ENCODE measurements at places on chromosomes 3 and 15.
A peak's percentile ranks its signal among the peaks of the same experiment; 100 is the strongest.

- DNase-seq = no peak
These were observed 29.5 kb downstream of the PTPN23 start for GRCh38 chr3:47410417-47410720.

DNA sequence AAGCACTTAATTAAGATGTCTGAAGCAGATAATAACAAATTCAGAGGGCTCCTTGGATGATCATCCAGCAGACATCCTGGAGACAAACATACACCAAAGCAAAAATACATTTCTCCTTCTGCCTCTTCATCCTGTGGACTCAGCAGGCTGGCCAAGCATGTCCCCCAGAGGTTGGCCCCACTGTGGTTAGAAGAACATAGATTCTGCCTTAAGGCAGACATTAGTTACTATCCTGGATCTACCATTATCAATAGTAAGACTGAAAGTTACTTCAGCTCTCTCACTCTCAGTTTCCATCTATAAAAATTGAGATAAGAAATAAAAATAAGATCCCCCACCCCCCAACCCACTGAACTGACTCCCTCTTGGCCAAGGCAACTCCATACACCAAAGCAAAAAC, 28.6 kb upstream of the TGFBR2 start:
- no peak for DNase-seq

DNA sequence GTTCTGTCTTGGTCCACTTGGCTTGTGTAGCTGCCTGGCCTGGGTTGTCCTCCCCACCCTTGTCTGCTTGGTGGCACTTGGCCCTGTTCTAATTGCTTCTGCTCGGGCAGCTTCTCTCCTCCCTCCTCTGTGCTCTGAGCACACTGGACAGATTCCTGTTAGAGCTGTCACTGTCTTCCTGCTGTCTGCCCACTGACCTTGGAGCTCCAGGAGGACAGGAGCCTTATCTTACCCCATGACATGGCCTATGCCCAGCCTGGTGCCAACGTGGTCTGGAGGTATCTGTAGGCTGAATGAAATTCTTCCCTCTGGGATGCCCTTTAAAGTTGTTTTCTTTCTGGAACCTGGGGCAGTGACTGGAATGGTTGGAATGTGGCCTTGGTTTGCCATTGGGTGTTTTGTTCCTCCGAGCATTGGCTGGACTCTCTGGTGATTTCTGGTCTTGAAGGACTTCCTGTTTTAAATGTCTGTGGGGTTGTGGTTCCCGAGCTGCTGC, 94.1 kb downstream of the FAM43A start:
- no peak for DNase-seq

- DNase-seq = no peak
These were observed 143.2 kb upstream of the PRICKLE2 start for GRCh38 chr3:64368257-64369020.

DNA sequence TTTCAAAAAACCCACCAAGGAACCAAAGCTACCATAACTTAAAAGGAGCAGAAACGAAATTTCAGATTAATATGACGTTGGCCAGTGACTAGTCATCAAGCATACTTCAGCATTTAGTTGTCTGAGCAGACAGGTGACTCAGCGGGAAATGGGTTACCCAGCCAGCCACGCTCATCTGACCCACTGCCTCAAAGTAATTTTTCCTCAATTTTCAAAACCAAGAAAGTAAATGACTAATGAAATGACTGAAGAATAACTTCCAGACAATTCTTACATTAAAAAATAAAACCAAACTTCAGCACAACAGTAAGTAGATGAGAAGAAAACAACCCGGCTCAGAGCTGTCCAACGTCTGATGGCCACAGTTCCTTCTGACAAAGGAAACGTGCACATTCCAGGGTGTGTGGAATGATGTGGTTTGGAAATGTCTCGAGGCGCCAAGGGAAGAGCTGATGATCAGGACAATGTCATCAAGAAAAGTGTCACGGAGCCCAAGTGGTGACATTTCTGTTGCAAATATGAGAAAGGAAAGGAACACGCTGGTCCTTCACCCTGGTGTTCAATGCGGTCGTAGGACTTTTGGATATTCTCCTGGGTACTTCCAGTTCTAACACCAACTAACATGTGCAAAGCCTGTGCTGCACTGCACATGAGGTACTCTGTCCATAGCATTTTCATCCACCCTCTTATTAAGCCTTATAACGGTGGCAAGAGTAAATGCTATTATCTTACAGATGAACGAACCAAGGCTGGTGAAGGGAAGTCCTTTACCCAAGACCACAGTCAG, 79.1 kb downstream of the FOXP1 start:
- DNase-seq = peak; percentile 41

- no peak for DNase-seq
These were observed 207.1 kb downstream of the MEIS2 start for GRCh38 chr15:36893276-36893675.

GRCh38 chr3:119630128-119630879, 30.1 kb downstream of the POPDC2 start:
- no peak for DNase-seq

GRCh38 chr3:52895418-52895817, 1.9 kb downstream of the STIMATE start:
- no peak for DNase-seq

DNA sequence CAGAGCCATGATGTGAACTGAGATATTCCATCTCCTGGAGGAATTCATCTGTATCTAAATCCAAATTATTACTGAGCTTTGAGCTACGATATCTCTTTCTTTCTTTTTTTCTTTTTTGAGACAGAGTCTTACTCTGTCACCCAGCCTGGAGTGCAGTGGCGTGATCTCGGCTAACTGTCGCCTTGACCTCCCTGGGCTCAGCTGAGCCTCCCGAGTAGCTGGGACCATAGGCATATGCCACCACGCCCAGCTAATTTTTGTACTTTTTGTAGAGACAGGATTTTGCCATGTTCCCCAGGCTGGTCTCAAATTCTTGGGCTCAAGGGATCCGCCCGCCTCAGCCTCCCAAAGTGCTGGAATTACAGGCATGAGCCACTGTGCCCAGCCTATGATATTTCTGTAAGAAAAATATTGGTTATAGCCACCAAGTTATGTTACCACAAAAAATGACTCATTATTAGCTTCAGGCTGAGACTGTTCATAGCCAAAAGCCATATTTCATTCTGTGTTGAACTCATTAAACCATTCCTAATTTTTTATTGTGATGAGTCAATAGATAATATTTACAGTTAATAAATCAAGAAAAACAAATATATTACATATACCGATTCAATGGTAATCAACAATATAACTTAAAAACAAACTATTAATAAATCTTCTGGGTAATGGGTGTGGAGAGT, 27.1 kb upstream of the SLC30A4 start:
- no peak for DNase-seq

GRCh38 chr3:55790596-55791350, 303.7 kb upstream of the WNT5A start:
- no peak for DNase-seq

GRCh38 chr15:96503276-96503675, 172.8 kb downstream of the NR2F2 start:
- DNase-seq = no peak

GRCh38 chr15:67564968-67565345, 22.5 kb downstream of the MAP2K5 start:
- DNase-seq = no peak

- no peak for DNase-seq
These were observed 17.5 kb downstream of the NOX5 start for GRCh38 chr15:69032031-69032430.

- DNase-seq = no peak
These were observed 427.9 kb downstream of the WDR72 start for GRCh38 chr15:53331328-53332190.

GRCh38 chr15:53038655-53038941, 248.5 kb upstream of the ONECUT1 start:
- no peak for DNase-seq

GRCh38 chr3:95670765-95671164, 1143.6 kb upstream of the EPHA6 start:
- no peak for DNase-seq

- DNase-seq = no peak
These were observed 131.3 kb upstream of the LRTM1 start for GRCh38 chr3:55059027-55059629.

GRCh38 chr15:89299896-89300295, 34.7 kb downstream of the POLG start:
- DNase-seq = no peak

- no peak for DNase-seq
These were observed 36.8 kb upstream of the TCAIM start for GRCh38 chr3:44301746-44302145.

GRCh38 chr3:112807685-112808084, 39.0 kb downstream of the CD200R1L start:
- DNase-seq = no peak

GRCh38 chr3:124837730-124838186, 49.4 kb downstream of the ITGB5 start:
- DNase-seq = no peak

DNA sequence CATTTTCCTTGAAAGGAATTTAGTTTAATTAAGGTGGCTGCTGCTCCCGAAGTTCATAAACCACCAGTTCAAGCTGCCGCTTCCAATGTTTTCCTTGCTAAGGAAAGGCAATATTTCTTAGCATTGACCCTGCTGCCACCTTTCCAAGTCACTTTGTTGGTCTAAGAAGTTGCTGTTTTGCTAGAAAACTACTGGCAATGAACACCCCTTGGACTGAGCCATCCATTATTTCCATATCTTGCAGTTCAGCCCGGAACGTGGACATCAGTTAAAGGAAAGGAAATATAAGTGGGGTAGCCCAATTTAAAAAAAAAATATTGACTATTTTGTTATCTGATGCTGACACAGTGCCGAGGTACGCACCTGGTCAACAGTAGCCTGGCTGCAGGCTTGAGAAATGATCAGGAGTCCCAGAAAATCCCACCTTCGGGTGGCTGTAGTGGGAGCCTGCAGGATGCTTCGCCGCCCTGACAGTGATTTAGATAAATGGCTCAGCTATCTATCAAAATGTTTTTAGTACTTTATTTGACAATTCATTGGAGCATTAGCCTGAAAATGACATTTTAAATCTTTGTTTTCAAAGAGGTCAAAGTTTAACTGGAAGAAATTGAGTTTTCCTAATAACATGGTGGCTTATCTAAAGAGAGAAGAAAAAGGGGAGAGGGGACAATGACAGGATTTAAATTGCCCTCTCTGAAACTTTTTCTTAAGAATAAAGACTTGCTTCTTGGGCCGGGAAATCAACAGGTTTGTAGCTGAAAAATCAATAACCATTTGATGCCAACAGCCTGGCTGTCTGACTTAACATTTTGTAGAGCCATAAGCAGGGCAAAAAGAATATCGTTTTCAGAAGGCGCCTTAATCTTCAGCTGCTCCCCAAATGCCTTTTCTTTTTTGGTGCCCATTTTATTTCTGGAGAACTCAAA, 1.6 kb downstream of the RARB start:
- no peak for DNase-seq

GRCh38 chr3:197874064-197874463, 75.9 kb upstream of the RPL35A start:
- DNase-seq = no peak

- no peak for DNase-seq
These were observed 545.0 kb downstream of the SI start for GRCh38 chr3:164533275-164533674.

GRCh38 chr3:128592864-128593263, 57.8 kb downstream of the RPN1 start:
- DNase-seq = no peak

DNA sequence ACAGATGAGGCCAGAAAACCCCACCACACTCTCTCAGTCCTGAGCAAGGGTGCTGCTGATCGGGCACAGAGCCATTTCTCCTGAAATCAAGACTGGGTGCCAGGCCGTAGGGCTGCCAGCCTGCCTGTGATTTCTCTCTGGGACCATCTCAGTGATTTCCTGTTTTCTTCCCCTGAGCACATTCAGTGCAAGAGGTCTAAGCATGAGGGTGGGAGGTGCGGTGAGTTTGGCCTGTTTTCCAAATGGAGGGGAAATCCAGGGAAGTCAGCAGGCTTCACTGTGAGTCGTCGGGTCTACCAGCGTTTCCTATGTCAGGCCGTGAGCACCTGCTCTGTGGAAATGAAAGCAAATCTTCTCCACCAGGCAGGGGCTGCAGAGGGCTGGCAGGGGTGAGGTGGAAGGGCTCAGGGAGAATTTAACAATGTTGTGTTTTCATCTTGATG, 82.3 kb downstream of the ST6GAL1 start:
- peak; percentile 49 for DNase-seq

- no peak for DNase-seq
These were observed 100.6 kb downstream of the SUCNR1 start for GRCh38 chr3:151974067-151974466.

- no peak for DNase-seq
These were observed 182.2 kb downstream of the FNDC3B start for GRCh38 chr3:172221547-172221946.

GRCh38 chr15:77636209-77636608, 3.5 kb upstream of the LINGO1 start:
- no peak for DNase-seq

DNA sequence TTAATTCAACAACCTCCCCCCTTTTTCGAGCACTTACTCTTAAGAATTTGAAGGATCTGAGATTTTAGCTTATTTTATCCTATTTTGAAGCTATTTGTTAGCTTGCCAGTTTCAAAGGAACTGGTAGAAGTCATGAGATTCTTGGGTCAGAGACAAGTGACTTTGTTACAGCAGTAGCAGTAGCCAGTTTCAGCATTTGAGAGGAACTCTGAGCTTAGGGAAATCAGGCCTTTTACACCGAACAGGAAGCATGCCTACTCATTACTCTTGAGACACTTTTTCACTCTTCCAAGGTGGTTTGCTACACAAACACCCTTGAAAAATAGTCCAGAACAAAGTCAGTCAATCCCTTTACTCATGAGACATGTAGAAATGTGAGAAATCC, 24.5 kb upstream of the TM4SF1 start:
- DNase-seq = no peak

DNA sequence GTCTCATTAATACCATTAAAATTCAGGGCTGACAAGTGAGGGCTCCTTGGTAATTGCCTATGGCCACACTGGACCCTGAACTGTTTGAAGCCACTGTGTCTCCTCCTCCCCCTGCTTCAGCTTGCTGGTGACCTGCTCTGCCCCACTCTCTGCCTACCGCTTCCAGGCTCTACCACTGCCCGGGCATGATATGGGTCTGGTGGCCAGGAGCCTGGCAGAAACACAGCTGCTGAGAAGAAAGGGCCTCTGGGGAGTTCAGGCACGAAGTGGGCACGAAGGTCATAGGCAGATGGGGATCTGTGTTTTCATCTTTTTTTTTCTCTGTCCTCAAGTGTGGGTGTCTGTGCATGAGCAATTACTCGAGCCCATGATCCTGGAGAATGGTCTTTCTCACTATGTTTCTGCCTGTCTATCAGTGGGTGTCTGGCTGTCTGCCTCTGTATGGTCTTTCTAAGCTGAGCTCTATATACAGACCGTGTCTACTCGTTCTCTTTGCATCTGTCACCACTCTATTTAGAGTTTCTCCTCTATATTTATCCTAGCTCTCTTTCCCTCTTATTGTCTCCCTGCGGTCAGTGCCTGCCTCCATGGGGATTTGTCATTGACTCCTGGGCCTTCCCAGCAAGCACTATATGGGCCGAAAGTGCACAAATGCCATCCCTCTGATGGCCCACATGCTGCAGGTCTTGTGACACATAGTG, 42.1 kb upstream of the EPHB1 start:
- no peak for DNase-seq

- DNase-seq = no peak
These were observed 525.8 kb upstream of the PROK2 start for GRCh38 chr3:72310419-72311380.

GRCh38 chr15:78307976-78308375, 8.6 kb upstream of the SKIC8 start:
- DNase-seq = no peak

GRCh38 chr3:152719264-152719663, 115.7 kb upstream of the P2RY1 start:
- no peak for DNase-seq

- no peak for DNase-seq
These were observed 33.4 kb downstream of the KAT2B start for GRCh38 chr3:20073683-20074082.

- no peak for DNase-seq
These were observed 250.6 kb downstream of the MBNL1 start for GRCh38 chr3:152519376-152519775.
